ENCODE measurements at places on chromosomes 6 and 20. TPM values are rescaled to one million over a fixed set of nuclear protein-coding genes. Genes with fewer than 3 reads are reported as not detected.

Gene GCNT2
- total RNA-seq = 1.5 TPM

Gene OXT
- total RNA-seq = 1.1 TPM

Gene RIMS4
- total RNA-seq = not detected

Gene MATN4
- total RNA-seq = not detected

GRCh38 chr6:150813993-150814359 is 51.5 kb upstream of the MTHFD1L start:
- H3K27me3 ChIP-seq = no peaks in the 10 kb centered on the region
- H3K4me1 ChIP-seq = peaks cover 3% of the 10 kb centered on the region
- no peak for DNase-seq
- H3K4me3 ChIP-seq = no peak overlapping the region
- H3K36me3 ChIP-seq = no peaks in the 10 kb centered on the region

DNA sequence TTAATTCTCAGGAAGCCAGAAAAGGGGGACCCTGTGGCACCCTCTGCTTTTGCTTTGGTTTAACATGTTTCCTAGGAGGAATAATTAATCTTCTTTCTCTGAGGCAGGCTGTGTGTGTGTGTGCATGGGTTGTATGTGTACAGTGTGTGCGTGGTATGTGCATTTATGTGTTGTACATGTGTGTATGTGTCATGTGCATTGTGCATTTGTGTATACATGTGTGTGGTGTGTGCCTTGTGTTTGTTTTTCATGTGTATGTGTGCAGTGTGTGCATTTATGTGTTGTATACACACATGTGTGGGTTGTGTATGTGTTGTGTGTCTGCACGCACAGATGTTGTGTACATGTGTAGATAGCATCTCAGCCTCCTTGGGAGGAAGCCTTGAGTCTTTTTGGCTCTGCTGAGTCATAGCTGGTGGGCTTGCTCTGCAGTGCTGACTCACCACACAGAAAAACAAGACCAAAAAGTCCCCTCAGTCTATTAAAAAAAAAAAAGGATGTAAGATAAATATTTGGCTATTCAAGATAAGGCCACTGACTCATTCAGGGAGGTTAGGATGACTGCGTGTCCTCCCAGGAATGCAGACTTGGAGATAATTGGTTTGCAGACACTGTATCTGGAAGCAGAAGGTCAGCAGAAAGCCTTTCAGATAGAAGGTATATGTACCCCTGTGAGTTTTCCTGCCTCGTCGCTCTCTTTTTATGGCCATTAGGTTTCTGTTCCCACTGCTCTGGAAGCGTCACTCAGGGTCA is 58.6 kb downstream of the SYNJ2 start:
- DNase-seq = no peak
- no peak overlapping the region for H3K27ac ChIP-seq
- H3K4me3 ChIP-seq = no peak overlapping the region
- H3K4me1 ChIP-seq = peaks cover 12% of the 10 kb centered on the region
- peaks cover 49% of the 10 kb centered on the region for H3K36me3 ChIP-seq
- H3K27me3 ChIP-seq = no peaks in the 10 kb centered on the region

Measured in CD4-positive, alpha-beta T cell (primary cell).